ENCODE measurements at places on chromosomes 1 and 21. TPM values are rescaled to one million over a fixed set of nuclear protein-coding genes. Genes with fewer than 3 reads are reported as not detected.
A peak's percentile ranks its signal among the peaks of the same experiment; 100 is the strongest.

Gene HLCS
- 15.8 TPM for total RNA-seq

Gene HES3
- not detected for total RNA-seq

Gene FBLIM1
- 0.12 TPM for total RNA-seq

Gene RGS1
- 14.2 TPM for total RNA-seq

Gene ANKRD35
- total RNA-seq: 0.42 TPM

Gene CATSPERE
- total RNA-seq: 0.58 TPM

Gene ACTA1
- total RNA-seq: not detected

Gene ANKRD13C
- 24.6 TPM for total RNA-seq

Gene GJC2
- 0.62 TPM for total RNA-seq

Gene BATF3
- total RNA-seq: 12.5 TPM

Gene ABCG1
- total RNA-seq: 12.3 TPM

- H3K4me3 ChIP-seq: no peak overlapping the region
- no peaks in the 10 kb centered on the region for H3K36me3 ChIP-seq
- H3K27me3 ChIP-seq: peaks cover 1% of the 10 kb centered on the region
- no peaks in the 10 kb centered on the region for H3K4me1 ChIP-seq
- H3K27ac ChIP-seq: no peak overlapping the region
- no peak for DNase-seq
Measured at GRCh38 chr1:162551969-162552683, 9.4 kb upstream of the UAP1 start.

- no peak for DNase-seq
- H3K4me3 ChIP-seq: no peak overlapping the region
Measured at GRCh38 chr1:15262706-15263105, 15.7 kb downstream of the FHAD1 start.

- H3K36me3 ChIP-seq: no peaks in the 10 kb centered on the region
- peaks cover 2% of the 10 kb centered on the region for H3K4me1 ChIP-seq
- no peak overlapping the region for H3K27ac ChIP-seq
Measured at GRCh38 chr1:193676996-193677549, 490.7 kb upstream of the B3GALT2 start.

DNA sequence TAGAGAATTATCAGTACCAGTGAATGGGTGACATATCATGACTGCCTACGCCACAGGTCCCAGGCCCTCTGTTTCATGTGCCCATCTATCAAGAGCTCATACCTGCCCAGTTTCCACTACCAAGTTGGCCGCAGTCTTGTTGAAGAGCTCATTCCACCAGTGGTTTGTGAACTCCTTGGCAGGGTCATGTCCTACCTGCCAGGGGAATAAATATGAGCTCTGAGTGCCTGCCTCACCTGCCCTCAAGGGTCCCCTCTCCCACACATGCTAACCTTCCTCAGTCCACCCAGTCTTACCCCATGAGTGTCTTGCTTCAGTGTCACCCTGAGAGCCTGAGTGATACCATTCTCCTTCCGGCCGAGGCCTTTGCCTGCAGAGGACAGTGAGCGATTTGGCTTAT, 3.2 kb downstream of the GPATCH4 start:
- peaks cover 41% of the 10 kb centered on the region for H3K4me1 ChIP-seq
- H3K4me3 ChIP-seq: no peak overlapping the region
- peaks cover 25% of the 10 kb centered on the region for H3K36me3 ChIP-seq
- H3K27me3 ChIP-seq: no peaks in the 10 kb centered on the region

DNA sequence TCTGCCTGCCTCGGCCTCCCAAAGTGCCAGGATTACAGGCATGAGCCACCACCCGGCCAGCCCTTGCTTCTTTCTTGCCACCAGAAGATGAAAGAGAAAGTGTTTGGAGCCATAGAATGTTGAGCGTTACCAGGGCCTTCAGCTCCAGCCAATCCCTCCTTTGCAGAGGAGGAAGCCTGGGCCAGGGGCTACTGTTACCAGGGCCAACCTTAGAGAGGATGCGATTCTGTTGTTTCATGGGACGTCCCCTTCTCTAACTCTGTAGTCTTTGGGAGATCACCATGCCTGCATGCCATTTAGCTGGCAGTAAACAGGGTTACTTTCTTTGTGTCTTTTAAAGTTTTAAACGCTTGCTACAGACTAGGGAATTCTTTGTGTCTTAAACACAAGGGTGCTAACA, 45.8 kb downstream of the CLDN14 start:
- DNase-seq: no peak
- peaks cover 2% of the 10 kb centered on the region for H3K36me3 ChIP-seq
- no peak overlapping the region for H3K27ac ChIP-seq
- H3K4me3 ChIP-seq: no peak overlapping the region
- H3K4me1 ChIP-seq: peaks cover 13% of the 10 kb centered on the region

- no peaks in the 10 kb centered on the region for H3K4me1 ChIP-seq
- peaks cover 6% of the 10 kb centered on the region for H3K27me3 ChIP-seq
- H3K36me3 ChIP-seq: no peaks in the 10 kb centered on the region
- no peak overlapping the region for H3K27ac ChIP-seq
- H3K4me3 ChIP-seq: no peak overlapping the region
- DNase-seq: no peak
Measured at GRCh38 chr1:235613602-235614001, 36.0 kb downstream of the GNG4 start.

DNA sequence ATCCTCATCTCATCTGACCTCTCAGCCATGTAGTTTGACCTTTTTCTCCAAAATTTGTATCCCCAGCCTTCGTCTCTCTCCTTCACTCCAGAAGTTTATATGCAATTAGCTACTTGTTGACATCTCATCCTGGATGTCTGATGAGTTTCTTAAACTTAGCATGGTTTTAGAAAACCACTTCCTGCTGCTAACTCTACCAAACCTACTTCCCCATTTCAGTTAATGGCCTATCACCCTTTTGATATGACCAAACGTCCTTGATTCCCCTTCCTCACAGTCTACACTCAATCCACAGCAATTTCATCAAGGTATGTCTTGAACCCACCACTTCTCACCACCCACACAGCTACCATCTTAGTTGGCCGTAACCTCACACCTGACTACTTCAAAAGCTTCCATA, 121.9 kb downstream of the LRRC40 start:
- no peak overlapping the region for H3K4me3 ChIP-seq
- no peak overlapping the region for H3K27ac ChIP-seq

DNA sequence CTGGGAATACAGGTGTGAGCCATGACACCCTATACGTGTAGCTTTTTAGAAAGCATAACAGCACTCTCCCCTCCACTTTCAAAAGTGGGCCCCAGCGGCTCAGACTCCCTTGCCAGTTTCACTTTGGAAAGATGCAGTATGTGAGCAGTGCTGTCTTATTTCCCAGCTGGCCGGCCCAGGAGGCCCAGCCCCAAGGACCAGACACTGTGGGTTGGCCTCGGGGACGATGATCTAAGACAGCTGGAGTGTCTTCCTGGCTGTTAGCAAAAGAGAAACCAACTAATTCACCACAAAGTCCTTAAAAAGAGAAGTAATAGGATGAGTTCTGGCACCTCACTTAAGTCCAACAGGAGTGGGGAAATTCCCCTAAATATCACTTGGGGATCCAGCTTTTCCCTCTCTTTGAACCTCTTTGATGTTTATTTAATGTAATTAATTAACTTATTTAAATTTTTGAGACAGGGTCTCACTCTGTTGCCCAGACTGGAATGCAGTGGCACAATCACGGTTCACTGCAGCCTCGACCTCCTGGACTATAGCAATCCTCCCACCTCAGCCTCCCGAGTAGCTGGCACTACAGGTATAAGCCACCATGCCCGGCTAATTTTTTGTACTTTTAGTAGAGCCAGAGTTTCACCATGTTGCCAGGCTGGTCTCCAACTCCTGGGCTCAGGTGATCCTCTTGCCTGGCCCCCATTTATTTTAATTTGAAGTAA, 17.6 kb upstream of the CLIC4 start:
- peak overlapping the region; percentile 22 for H3K27ac ChIP-seq
- no peak overlapping the region for H3K4me3 ChIP-seq
- peaks cover 17% of the 10 kb centered on the region for H3K4me1 ChIP-seq

DNA sequence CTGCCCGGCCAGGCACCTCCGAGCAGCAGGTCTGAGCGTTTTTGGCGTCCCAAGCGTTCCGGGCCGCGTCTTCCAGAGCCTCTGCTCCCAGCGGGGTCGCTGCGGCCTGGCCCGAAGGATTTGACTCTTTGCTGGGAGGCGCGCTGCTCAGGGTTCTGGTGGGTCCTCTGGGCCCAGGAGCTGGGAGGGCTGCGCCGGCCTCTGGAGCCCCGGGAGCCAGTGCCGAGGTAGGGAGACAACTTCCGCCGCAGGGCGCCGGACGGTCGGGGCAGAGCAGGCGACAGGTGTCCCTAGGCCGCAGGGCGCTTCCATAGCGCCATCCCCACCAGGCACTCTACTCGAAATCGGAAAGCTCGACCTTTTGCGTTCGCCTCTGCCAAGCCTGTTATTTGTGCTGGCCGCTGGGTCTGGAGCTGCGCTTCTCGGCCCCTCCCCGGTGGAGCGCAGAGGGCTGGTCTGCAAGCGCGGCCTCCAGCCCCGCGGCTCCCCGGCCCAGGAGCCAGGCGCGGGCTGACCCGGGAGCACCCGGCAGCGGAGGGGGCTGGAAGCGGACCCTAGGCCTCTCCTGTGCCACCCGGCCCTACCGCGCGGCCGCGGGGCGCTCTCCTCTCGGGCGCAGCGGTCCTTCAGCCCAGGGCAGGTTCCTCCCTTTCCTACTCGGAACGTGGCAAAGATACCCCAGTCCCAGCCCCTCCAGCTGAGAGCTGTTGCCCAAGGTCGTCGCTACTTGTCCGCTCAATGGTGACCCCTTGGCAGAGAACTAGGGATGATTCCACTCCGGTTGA, 2.2 kb downstream of the SIM2 start:
- H3K27ac ChIP-seq: no peak overlapping the region
- no peak for DNase-seq
- peaks cover 76% of the 10 kb centered on the region for H3K27me3 ChIP-seq
- peaks cover 15% of the 10 kb centered on the region for H3K4me1 ChIP-seq

- no peak for DNase-seq
- no peaks in the 10 kb centered on the region for H3K27me3 ChIP-seq
- peaks cover 3% of the 10 kb centered on the region for H3K4me1 ChIP-seq
Measured at GRCh38 chr1:15637826-15638225, 20.6 kb downstream of the DDI2 start.

DNA sequence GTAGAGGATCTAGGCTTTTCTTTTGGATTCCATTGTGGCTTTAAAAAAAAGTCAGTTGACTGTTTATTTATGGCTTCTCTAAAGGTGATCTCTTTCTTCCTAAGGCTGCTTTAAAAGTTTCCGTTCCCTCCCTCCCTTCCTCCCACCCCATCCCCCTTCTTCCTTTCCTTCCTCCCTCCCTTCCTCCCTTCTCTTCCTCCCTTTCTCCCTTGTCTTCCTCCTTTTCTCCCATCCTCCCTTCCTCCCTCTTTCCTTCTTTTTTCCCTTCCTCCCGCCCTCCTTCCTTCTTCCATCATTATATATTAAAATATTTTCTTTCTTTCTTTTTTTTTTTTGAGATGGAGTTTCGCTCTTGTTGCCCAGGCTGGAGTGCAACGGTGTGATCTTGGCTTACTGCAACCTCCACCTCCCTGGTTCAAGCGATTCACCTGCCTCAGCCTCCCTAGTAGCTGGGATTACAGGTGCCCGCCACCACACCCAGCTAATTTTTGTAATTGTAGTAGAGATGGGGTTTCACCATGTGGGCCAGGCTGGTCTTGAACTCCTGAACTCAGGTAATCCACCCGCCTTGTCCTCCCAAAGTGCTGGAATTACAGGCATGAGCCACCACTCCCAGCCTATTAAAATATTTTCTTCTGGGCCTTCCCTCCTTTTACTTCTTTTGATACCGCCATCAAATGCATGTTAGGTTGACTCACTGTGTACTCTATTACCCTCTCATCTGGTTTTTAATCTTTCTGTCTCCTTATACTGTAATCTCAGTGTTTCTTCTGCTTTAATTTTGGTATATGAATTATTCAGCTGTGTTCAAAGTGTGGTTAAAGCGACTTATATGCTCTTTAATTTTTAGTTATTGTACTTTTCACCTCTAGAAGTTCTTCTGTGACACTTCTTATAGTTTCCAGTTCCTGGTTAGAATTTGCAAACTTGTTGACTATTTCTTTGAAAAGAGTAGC, 59.2 kb upstream of the ATP5PO start:
- DNase-seq: no peak
- no peak overlapping the region for H3K4me3 ChIP-seq
- peak overlapping the region; percentile 94 for H3K27ac ChIP-seq
- peaks cover 60% of the 10 kb centered on the region for H3K4me1 ChIP-seq
- peaks cover 47% of the 10 kb centered on the region for H3K36me3 ChIP-seq

GRCh38 chr1:170790175-170790574, 126.2 kb downstream of the PRRX1 start:
- H3K36me3 ChIP-seq: no peaks in the 10 kb centered on the region
- no peak overlapping the region for H3K27ac ChIP-seq
- no peak for DNase-seq
- H3K4me3 ChIP-seq: no peak overlapping the region
- peaks cover 5% of the 10 kb centered on the region for H3K27me3 ChIP-seq

GRCh38 chr1:201103666-201104065, 8.6 kb downstream of the CACNA1S start:
- H3K27me3 ChIP-seq: no peaks in the 10 kb centered on the region
- no peak overlapping the region for H3K4me3 ChIP-seq

DNA sequence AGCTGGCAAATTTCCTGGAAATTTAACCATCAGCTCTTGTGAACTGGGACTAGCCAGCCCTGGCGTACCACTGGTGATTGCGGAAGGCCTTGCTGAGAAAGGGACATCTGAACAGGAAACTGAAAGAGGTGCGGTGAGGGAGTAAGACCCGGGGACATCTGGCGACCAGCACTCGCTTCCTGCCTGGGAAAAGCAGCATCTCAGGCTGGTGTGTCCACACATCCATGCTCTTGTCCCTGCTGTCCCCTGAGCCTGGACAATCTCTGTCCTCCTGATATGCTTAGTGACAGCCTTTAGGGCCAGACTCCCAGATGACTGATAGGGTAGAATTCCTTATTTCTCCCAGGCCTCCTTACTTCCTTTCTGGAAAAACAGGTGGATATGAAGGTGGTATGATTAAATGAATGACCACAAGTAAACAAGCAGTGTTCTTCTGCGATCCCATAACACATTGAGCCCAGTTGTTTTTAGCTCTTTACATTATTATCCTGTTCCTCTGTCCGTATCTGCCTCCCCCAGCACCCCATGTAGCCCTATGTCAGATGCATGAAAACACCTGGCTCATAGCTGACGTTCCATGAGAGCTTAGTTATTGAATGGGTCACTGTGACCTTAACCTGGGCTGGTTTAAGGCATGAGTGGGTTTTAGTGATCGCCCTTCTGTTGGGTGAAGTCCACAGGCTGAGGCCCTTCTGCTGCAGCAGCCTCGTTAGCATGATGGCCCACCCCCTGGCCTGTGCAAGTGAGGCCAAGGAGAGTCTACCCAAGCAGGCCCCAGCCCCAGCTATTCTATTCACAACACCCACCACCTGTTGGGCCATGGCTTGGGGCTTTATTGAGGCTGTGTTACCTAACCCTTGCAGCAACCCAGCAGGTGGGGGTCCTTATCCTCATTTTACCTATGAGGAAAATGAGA, 76.1 kb upstream of the GADD45A start:
- H3K36me3 ChIP-seq: no peaks in the 10 kb centered on the region
- H3K27me3 ChIP-seq: no peaks in the 10 kb centered on the region
- no peak overlapping the region for H3K27ac ChIP-seq
- H3K4me1 ChIP-seq: peaks cover 3% of the 10 kb centered on the region
- H3K4me3 ChIP-seq: no peak overlapping the region

Measured in activated CD4-positive, alpha-beta T cell treated with anti-CD3 and anti-CD28 coated beads, Interleukin-2, amount 10 ng/mL, durations not matched to agents 7 days and 5 days (primary cell).